ENCODE measurements at places on chromosomes 11 and 22.

DNA sequence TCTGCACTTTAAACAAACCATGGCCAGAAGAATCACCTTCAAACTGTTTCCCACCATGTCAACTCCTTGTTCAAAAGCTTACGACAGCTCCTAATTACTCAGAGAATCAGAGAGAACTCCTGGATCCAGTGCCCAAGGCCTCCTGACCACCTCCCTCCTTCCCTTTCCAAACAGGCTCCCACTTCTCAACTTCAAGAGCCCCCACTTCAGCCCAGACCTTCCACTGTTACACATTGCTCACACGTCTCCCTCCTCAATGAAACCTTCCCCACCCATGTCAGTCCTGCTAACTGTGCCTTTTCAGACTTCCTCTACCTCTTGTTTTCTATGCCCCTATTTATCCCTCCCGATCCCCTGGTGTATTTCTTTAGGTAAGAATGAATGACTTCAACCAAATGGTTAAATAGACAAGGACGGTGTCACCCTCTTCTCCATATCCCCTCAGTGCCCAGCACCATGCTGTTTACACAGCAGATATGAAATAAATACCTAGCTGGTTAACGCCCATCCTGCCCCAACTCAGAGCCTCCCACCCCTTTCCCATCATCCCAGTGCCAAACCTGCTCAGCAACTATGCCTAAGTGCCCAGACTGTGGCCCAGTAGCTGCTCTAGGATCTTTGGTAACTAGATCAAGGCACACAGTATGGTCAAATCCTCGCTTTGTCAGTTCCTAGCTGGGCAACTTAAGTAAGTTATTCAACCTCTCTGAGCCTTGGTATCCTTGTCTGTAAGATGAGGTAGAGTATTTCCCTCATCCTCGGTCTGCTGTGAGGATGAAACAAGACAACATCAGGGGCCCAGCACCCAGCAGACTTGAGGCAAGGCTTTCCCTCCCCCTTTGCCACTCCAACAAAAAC lies 36.8 kb downstream of the PLEKHA7 start:
- no peak for DNase-seq

GRCh38 chr11:33533386-33534052 lies 167.1 kb downstream of the C11orf91 start:
- DNase-seq = no peak

GRCh38 chr11:46711303-46711702 lies 7.7 kb upstream of the F2 start:
- no peak for DNase-seq

DNA sequence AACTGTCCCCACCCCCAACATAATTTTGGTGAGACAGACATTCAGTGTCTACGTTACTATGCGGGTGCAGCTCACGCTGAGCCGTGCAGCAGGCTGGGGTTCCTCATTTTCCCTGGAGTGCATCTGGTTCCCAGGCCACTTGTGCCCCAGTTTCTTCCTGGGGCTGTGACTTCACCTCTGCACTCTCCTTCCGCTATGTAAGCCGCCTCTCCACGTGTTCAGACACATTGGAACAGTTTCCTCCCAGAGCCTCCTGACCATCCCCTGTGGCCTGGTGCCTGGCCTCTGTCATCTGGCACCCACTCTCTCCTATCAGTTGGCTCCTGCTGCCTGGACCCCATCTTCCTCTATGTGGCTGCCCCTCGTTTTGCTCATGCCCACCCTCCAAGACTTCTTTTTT lies 46.2 kb upstream of the A4GALT start:
- DNase-seq = no peak

DNA sequence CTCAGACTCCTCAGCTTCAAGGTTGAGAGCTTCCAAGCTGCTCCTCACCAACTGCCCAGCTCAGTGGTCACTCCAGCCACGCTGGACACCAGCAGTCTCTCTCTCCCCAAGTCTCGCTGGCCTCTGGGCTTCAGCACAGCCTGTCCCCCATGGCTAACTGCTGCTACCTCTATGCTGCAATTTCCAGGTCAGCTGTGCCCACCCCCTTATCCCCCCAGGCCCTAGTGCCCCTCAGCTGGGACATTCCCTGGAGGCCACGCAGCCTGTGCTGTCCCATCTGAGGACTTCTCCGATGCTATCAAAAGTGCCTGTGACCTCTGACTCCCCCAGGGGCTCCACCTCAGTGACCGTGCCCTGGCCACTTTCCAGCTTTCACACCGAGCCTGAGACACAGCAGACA lies 37.5 kb upstream of the PHF21B start:
- DNase-seq = no peak

DNA sequence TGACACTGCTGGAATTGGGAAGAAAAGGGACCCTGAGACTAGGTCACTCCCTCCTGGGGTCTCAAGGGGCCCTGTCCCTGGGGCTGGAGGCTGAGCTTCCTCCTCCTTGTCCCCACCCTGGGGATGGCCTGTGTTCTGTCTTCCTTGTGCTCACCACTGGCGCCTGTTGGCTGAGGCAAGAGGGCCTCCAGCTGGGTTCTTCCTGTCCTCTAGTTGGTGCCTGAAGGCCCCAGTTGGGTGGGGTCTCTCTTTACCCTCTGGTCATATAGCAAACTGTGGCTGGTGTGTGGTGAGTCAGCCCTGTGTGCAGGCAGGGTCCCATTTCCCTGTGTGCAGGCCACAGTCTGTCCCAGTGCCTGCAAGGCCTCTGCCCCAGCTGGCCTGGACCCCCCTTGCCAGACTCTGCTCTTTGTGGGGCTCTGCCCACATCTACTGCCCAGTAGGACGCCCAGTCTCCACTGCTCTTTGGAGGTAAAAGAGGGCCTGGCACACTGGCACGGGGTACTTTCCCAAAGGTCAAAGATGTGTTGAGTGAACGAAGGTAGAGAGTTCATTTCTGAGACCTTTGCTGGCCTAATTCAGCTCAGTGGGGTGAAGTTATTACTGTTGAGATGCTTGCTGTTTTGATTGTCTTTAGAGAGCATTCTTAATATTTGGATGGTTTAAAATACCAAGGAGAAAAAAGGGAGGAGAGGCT lies 55.1 kb upstream of the CLDN5 start:
- no peak for DNase-seq

DNA sequence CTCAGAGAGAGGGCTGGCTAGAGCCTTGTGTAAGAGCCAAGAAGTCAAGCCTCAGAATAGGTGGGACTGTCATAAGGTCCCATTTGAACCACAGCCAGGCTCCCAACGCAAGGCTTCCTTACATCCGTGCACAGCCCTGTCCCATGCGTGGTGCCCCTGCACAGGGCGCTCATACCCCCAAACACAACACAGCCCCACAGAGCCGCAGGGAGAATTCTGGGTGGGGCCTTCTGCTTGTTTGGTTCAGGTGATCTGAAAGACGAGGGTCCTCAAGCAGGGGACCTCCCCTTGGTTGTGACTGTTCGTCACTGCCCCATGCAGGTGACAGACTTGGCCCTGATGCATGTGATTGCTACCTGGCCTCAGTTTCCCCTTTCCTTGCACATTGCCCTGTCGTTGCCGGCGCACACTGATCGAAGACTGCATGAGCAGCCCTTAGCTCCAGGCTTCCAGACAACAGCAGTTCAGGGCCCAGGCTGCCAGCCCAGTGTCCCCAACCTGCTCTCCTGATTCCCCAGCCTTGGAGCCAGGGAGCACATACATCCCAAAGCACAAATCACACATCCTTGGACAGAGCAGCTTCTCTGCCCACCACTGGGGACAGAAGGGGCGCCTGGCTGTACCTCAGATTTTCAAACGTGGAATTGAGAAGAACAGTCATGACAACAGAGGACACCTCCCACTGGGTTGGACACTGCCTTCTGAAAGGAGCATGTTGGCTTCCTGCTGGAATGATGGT lies 22.1 kb downstream of the GNAZ start:
- DNase-seq = no peak

GRCh38 chr22:19716041-19716828 lies 1.9 kb downstream of the SEPTIN5 start:
- no peak for DNase-seq

DNA sequence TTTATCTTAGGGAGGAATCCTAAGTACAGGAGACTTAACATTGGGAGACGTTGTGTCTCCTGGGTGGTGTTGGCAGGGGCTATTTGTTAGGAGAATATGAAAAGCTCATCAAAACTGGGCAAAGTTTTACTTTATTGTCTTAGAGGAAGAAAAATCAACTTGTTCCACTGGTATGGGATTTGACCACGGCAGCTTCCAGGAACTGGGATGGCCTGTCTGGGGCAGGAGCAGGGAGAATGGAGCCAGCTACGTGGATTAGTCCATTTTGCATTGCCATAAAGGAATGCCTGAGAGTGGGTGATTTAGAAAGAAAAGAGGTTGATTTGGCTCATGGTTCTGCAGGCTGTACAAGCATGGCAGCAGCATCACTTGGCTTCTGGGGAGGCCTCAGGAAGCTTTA lies 198.4 kb downstream of the ADAMTS15 start:
- no peak for DNase-seq

DNA sequence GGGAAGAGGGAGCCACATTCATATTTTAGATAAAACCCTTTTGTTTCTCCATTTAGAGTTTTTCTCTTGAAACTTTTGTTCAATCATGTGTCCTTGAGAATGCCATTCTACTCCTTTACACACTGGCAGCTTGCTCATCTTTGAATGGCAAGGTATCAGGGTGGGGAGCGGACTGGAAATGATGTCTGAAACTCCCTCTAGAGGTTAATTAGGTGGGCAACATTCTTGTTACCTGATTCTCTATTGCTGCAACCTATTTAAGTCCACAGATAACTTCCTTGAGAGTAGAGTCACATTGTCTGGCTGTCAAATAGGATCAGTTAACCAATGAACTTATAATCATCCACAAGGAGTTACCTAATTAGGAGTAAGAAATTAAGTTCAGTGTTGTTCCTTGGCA lies 533.6 kb upstream of the API5 start:
- no peak for DNase-seq

- DNase-seq = peak; percentile 14
Observed at GRCh38 chr11:43708776-43709175, 28.2 kb downstream of the HSD17B12 start.

DNA sequence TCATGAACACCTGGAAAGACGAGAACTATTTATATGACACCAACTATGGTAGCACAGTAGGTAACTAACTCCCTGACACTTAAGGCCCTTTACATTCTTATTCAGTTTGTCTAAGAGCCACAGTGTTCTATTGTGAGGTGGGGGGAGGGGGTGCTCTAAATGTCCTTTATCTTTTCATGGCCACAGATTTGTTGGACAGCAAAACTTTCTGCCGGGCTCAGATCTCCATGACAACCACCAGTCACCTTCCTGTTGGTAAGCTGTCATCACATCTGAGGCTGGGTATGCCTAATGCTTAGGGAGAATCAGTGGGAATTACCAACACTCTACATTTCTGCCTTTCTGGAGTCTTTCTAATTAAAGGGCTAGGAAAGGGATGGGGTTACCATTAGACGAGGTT lies 30.7 kb downstream of the EHF start:
- DNase-seq = no peak

DNA sequence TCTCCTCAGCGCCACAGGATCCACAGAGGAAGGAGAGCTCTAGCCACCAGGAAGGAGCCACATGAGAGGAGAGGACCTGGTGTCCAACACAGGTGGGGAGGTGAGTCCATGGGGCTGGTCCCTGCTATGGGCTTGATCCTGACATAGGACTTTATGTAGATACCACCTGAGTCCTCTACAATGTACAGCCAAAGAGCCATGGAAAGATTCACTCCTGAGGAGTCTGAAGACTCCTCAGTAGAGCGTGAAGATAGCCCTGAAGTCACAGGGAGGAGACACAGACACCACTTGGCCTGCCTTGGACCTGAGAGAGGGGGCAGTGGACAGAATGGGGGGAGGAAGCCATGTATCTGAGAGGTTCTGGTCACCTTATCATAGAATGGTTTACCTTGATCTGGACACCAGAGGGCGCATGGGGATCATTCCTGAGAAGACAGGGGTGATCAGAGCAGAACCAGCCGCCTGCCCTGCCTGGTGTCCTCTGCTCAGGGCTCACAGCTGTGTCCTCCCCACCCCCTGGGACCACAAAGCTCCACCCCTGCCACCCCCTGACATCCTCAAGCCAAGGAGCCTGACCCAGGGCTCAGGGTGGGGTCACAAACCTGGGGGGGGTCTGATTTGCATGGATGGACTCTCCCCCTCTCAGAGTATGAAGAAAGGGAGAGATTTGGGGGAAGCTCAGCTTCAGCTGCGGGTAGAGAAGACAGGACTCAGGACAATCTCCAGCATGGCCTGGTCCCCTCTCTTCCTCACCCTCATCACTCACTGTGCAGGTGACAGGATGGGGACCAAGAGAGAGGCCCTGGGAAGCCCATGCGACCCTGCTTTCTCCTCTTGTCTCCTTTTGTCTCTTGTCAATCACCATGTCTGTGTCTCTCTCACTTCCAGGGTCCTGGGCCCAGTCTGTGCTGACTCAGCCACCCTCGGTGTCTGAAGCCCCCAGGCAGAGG lies 77.0 kb downstream of the ZNF280B start:
- DNase-seq = peak; percentile 69

GRCh38 chr11:71268706-71269321 lies 16.4 kb upstream of the SHANK2 start:
- no peak for DNase-seq

- DNase-seq = peak; percentile 93
Observed at GRCh38 chr11:58573451-58574104, 2.1 kb downstream of the LPXN start.

- DNase-seq = no peak
Observed at GRCh38 chr22:35792506-35792905, 74.8 kb downstream of the APOL5 start.

- DNase-seq = peak; percentile 7
Observed at GRCh38 chr11:34960277-34960676, 43.9 kb downstream of the PDHX start.

DNA sequence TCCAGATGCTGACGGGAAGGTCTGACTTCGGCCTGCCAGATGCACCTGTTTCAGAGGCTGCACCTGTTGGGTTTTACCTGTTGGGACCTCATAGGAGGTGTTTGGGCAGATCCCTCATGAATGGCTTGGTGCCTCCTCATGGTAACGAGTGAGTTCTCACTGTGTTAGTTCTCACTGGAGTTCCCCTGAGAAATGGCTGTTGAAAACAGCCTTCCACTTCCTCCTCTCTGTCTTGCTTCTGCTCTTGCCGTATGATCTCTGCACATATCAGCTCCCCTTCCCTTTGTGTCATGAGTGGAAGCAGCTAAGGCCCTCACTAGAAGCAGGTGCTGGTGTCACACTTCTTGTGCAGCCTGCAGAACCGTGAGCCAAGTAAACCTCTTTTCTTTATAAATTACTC lies 207.6 kb upstream of the SEZ6L start:
- no peak for DNase-seq

DNA sequence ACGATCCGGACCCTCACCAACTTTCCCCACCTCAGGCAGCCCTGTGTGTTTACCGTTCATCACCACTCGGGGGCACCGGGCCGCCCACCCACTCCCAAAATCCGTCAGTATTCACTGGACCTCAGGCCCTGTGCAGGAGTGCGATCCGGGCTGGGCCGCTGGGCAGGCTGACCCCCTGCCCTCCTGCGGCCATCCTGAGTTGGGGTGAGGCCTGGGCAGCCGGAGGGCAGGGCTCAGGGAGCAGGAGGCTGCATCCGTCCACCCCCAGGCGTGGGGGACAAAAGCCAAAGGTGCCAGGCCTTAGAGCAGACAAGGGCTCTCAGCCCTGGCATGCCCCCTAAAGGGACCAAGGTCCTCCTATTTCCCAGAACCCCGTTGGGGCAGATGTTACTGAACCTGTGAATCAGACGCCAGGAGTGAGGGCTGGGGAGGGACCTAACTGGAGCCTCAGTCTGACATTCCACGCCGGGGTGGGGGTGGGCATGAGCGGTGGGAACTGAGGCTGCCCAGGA lies 16.8 kb upstream of the TMEM191C start:
- DNase-seq = no peak

- DNase-seq = no peak
Observed at GRCh38 chr11:28058333-28058732, 49.6 kb downstream of the KIF18A start.
